ENCODE measurements at places on chromosomes 11 and 22.

- no peak for DNase-seq
Observed at GRCh38 chr22:26606611-26607010, 11.2 kb downstream of the CRYBB1 start.

- no peak for DNase-seq
Observed at GRCh38 chr22:17882727-17883126, 108.5 kb upstream of the BID start.

GRCh38 chr22:44691796-44692661 lies 10.0 kb upstream of the PRR5 start:
- DNase-seq: no peak

- no peak for DNase-seq
Observed at GRCh38 chr11:12735262-12735661, 61.0 kb downstream of the TEAD1 start.

- no peak for DNase-seq
Observed at GRCh38 chr11:34754171-34754823, 133.4 kb downstream of the EHF start.
